ENCODE measurements at places on chromosomes 11 and 22.
A peak's percentile ranks its signal among the peaks of the same experiment; 100 is the strongest.

DNA sequence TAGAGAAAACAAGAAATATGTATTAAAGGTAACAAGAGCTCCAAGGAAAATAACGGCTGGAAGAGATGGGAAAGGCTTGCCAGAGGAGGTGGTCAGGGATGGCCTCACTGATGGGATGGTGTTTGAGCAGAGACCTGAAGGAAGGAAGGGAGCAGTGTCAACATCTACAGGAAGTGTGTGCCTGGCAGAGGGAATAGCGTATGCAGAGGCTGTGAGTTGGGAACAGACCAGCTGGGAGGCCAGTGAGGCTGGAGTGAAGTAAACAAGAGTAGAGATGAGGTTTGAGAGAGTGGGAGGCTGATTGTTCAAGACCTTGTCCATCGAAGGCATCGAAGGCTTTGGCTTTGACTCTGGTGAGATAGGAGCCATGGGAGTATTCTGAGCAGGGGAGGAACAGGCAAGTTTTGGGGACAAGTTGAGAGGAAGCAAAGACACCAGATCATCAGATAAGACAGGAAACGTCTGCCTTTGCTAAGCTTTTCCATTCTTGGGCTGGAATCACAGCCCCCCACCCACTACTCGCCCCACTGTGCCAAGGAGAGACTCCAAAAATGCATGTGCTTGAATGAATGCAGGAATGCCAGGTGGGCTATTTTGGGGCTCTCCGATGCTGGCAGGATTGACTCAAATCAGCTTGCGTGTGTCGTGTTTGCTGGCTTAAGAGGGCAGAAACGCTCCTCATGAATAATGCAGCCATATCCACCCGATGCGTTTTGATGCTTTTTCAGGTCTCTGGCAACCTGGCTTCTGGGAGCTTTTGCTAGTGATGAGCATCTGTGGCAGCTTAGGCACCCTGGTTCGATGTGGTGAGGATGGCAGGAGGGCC lies 7.2 kb downstream of the SGSM1 start:
- DNase-seq, result no peak

- no peak for DNase-seq
Measured at GRCh38 chr11:1875093-1875850, 16.4 kb downstream of the PRR33 start.

DNA sequence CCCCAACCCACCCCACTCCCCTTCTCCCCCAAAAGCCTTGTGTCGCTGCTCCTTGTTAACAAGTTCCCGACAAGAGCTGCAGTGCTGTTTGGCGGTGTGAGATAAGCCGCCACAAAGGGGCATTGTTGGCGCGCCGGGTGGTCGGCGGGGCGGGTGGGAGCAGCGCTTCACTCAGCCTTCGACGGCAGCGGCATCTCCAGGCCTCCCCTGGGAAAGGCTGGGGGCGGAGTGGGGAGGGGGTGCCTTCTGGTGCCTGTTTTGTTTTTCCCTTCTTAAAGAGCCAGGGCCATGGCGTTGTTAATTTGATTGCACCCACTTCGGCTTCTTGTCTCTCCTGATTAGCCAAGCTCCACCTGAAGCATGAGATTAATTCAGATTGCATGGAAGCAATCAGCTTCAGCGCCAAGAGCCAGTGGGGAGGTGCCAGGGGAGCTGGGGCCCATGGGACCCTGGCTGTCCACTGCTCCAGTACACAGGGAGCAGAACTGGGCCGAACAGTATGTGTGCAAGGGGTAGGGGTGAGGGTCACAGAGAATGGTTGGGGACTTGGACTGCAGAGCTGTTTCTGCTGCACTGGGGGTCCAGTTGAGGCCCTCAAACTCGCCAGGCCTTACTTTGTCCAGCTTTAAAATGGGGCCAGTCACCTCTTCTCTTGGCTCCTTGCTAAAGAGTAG lies 165.1 kb downstream of the CEP164 start:
- no peak for DNase-seq

DNA sequence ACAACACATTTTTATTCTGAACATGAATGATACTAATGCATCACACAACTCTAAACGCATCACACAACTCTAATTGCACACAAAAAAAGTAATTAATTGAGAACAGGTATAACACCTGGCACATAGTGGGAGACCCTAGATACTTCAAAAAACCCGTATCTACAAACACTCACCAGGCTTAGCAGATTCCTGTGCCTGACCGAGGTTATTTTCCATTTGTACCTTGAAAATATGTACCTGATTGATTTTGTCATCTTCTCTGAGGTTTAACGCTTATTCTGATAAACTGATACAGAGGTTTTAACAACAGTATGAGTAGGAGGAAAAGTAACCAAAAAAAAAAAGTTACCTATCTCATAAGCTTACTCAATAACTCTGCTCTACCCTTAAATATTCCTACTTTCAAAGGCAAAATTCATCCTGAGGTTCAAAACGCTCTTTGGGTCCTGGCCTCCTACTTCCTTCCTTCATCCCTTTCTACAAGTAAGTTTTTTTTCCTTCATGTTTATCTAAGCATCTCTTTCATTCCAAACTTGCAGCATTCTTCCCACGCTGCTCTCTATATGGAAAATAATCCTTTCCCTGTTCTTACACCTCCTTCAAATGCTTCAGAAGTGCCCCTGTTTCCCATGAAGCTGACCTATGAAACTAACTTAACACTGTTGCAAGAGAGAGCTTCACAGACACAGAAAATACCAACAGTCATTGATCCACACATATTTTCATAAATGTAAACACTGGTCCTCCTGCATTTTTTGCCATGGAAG lies 73.3 kb downstream of the ETS1 start:
- no peak for DNase-seq

DNA sequence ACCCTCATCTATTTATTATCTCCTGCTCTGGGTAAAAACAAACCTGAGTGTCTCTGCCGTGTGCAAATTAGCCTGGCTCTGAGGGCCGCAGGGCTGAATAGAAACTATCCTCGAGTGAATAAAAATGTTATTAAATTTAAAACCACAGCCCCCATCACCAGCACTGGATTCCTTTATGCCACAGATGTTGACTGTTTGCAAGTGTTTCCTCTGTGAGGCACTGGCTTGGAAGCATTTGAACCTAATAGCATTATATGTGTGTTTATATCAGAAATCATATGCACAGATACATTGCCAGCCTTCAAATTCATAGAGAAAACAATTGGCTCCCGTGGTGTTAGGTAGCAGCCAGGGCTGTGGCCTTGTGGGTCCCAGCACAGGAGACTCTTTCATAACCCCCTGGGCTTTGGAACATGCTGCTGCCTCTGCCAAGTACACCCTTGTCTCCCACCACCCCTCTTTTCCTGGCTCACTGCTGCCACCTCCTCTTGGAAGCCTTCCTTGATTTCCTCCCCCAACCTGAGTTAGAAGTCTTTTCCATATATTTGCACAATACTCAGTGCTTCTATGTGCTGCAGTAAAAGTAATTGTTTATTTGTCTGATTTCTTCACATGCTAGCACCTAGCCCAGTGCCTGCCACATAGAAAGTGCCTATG lies 294.4 kb downstream of the DDX10 start:
- peak; percentile 38 for DNase-seq

GRCh38 chr11:71369411-71369810 lies 78.8 kb downstream of the DHCR7 start:
- DNase-seq, result no peak

DNA sequence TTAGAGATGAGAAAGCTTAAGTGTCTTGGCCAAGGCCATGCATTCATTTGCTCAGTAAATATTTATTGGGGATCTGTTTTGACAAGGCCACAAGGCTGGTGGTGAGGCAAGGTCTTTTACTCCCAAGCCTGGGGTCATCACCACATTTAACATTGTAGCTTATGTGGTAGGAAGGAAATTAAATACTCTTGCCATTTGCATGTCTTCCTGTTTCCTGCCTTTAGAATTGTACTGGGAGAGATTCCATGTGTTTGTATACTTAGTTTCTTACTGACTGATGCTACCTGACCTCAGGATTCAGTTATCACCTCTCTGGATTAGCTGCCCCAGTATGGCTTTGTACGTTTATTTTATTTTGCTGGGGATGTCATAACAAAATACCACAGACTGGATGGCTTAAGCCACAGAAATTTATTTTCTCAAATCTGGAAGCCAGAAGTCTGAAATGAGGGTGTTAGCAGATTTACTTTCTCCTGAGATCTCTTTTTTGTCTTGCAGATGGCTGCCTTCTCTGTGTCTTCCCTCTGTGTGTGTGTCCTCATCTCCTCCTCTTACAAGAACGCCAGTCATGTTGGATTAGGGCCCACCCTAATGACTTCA lies 44.8 kb downstream of the SPECC1L start:
- peak; percentile 51 for DNase-seq

- peak; percentile 63 for DNase-seq
Measured at GRCh38 chr11:128492461-128492860, 94.9 kb downstream of the ETS1 start.

GRCh38 chr11:44008088-44008501 lies 39.7 kb upstream of the ACCSL start:
- no peak for DNase-seq
